ENCODE measurements at places on chromosomes 16 and 17.
A peak's percentile ranks its signal among the peaks of the same experiment; 100 is the strongest.

- no peak for DNase-seq
These were observed 82.7 kb upstream of the PLCG2 start for GRCh38 chr16:81696166-81696960.

- DNase-seq: no peak
These were observed 263.2 kb downstream of the KIF2B start for GRCh38 chr17:54085934-54086333.

DNA sequence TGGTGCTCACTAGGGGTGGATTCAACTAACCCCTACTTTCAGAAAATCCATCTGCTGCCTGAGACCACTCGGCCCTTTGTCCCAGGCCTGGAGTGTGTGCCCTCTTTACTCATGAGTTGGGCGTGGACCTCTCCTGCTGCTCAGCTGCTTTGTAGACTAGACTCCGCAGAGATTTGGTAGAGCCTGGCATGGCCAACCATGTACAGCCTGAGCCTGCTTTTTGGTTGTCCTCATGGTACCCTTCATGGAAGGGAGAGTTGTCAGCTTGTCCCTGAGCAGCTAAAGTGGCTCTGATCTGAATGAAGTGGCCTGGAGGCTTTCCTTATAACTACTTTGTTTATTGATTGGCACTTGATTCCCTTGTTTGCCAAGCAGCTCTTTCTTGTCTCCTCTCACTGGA lies 1.5 kb downstream of the EDC4 start:
- no peak for DNase-seq

DNA sequence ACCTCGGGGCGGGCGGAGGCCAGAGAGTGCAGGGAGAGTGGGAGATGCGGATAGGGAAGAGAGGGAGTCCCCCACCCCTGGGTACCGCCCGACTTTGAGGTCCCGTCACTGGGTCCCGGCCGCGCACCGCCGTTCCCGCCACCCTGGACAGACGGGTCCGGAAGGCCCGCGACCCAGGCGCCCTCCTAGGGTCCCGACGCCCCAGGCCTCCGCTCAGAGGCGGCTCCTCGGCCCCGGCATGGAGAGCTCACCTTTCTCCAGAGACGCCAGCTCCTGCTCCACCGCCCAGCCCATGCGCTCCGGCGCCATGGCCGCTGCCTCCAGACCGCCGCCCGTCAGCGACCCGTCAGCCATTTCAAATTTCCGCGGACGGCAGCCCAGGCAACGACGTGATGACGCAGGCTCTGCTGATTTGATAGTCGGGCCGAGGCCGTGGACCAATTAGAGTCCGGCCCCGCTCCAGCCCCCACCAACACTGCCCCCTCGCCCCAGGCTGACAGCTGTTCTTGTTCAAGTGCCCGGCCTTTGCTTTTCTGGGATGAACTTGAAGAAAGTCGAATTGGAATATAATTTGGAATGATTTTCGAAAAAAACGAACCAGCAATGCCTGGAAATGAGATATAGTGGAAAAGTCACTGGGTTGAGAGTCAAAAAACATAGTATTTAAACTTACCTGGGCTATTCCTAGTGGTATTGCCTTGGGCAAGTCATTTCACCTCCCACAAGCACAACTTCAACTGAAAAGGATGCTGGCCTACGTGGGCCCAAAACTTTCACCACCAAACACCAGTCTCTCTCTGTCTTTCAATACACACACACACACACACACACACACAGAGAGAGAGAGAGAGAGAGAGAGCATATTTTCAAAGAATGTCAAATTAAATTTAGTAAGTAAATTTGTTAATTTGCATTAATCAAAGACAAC lies at the start of gene SHCBP1:
TSS of gene SHCBP1 (minus strand) at position 374 of the 928 bp plus-strand sequence. CDS start at position 354, 20 bp downstream.
- peak; percentile 45 for DNase-seq

- no peak for DNase-seq
These were observed 20.7 kb downstream of the SLC47A1 start for GRCh38 chr17:19554393-19554792.

DNA sequence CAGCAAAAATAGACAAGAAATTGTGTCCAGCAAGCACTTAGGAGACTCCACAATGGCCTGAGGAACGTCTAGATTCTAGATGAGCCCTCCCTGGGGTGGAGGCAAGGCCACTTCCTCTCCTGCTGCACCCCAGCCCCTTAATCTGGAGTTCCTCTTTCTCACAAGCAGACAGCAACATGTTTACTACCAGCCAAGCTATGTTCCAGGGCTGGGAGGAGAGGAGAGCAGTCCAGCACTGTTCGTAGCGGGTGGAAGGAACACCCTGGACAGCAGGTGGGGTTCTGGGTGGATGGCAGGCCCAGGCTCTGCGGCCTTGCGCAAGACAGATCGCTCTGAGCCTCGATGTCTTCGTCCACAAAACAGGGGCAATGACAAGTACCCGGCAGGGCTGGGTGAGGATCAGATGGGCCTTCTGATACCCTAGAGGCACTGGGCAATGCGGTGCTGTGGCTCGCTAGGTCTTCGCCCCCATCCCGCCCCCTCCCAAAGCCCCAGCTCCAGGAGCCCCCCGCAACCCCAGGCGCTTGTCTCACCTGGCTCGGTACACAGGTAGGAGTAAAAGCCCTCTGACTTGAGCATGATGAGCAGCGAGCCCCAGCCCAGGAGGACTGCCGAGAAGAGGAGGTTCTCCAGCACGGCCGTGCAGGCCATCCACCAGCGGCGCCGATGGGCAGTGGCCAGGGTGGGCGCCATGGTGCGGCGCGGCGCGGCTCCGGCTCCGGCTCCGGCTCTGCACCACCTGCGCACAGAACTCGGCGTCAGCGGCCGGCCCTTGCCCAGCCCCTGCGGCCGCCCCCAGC lies 1.3 kb downstream of the SLC43A2 start:
- DNase-seq: no peak

DNA sequence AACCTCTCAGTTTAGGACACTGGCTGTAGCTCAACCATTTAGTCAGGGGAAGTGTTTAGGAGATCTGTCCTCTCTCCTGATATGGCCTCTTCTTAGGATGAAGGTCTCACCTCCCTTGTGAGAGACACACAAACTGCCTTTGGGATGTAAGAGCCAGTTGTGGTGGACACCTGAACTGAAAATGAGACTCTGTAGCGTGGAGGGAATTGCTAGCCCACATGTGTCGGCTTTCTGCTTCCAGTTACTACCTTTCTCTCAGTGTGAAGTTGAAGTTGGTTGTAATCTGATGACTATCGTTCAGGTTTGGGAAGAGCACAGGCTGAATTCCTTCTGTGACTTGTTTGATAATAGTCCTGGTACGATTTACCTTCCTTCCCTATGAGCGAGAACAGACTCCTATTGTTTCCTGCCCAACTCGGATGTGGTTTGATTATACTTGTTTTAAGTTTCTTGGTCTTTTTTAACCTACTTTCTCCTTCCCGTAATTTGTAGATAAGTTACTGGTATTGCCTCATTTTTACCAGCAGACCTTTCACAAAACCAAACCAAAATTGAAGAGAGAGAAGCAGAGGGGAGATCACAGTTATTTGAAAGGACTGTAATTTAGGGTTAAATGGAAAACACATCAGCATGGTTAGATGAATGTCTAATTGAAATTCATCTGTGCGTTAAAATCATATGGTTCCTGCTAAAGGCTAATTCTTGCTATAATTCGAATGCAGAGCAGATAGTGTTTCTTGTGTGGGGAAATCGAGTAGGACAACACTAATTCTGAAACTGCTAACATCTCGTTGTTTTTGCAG lies 43.2 kb downstream of the CLEC16A start:
- DNase-seq: no peak

DNA sequence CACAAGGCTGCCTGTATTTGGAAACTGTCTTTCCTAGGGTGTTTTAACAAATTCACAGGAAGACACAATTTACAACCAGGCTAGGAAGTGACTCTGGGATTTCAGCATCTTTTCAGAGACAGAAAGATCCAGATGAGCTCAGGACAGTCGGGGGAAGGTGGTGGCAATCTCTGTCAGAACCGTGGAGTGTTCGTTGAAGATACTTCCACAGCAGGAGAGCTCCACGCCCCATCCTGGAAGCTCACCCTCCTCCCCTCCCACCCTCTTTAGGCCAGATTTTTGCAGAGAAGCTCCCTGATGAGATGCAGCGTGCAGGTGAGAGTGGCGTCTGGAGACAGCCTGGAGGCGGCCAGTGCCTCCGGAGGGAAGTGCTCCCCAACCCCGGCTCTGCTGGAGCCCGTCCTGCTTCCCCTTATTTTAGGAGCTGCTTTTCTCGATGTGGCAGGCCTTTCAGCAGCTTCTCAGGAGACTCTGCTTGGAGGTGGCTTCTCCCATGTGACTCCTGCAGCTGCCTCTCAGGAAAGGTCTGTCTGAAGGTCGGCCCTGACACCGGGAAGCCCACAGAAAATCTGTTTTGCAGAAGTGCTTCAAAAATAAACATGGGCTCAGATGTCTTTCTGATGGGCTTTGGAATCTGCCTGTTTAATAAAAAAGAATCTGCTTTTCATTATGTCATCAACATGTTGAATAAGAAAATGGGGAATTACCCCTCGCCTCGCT lies 186.4 kb upstream of the CHMP6 start:
- no peak for DNase-seq

DNA sequence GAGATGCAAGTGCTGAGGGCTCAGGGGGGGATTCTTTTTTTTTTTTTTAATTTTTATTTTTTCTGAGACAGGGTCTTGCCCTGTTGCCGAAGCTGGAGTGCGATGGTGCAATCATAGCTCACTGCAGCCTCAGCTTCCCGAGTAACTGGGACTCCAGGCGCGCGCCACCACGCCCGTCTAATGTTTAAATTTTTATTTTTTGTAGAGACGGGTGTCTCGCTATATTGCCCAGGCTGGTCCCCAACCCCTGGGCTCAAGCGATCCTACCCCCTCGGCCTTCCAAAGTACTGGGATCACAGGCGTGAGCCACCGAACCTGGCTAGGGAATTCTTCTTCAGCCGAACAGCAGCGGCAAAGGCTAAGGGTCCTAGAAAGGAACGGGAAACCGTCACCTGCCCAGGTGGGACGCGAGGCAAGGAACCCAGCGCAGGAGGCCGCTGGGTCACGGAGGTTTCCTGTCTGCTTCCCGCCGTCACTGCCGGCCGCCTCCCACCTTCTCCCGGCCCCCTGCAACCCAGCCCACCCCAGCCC lies 13.3 kb upstream of the OR1F1 start:
- DNase-seq: no peak

GRCh38 chr16:25750488-25751216 lies 58.9 kb downstream of the HS3ST4 start:
- DNase-seq: no peak

DNA sequence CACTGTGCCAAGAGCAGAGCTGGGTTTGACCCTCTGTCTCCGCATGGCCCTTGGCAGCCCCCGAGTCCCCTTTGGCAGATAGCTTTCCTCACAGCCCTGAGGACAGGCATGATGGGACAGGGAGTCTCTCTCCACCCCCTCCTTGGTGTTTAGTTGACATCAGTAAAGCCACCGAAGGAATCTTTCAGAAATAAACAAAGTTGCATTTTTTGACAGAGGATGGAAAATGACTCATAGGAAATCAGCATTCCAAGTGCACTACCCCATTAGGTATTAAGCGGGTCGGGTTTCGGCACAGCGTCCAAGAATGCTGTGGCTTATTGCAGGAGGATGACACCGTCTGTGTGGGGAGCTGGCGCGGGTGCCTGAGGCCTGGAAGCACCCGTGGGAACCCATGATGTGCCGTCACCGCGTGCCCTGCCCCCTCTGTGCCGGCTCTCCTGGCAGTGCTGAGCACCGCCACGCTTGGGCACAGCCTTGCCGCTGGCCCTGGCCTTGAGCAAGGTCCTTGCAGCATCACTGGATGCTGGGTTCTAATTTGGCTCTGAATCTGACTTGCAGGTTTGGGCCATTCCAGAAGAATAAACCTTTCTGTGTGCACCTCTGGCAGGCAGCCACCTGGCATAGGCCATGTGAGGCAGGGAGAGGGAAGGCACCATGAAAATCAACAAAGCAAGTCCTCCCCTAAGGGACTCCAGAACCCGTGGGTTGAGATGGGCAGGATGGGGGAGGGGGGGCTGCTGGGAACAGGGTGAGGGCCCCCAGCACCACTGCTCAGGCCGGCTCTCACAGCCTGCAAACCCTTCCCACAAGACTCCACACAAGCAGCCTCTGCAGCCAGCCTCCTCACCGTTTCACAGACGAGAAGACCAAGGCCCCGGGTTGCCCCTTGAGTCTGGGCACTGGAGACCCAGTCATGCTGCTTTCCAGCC lies 50.5 kb upstream of the ZNF469 start:
- no peak for DNase-seq

DNA sequence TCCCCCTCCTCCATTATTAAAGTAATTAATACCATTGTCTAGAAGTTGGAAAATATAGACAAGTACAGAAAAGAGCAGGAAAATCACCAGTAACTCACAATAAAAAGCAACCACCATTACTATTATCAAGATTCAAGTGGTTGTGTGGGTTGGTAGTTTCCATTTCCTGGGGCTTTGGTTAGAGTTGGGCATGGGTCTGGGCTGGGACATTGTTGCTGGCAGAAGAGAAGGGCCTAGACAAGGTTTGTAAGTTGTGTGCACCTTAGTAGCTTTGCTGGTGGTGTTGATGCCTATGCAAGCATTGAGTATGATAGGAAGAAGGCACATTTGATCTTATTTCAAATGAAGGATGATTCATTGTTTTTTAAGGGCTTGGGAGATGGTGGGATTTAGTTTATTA lies 25.4 kb upstream of the NFATC3 start:
- DNase-seq: no peak

GRCh38 chr17:282912-283882 lies 69.4 kb downstream of the RPH3AL start:
- no peak for DNase-seq

- DNase-seq: no peak
These were observed 265.6 kb downstream of the CDH13 start for GRCh38 chr16:82892324-82892723.

DNA sequence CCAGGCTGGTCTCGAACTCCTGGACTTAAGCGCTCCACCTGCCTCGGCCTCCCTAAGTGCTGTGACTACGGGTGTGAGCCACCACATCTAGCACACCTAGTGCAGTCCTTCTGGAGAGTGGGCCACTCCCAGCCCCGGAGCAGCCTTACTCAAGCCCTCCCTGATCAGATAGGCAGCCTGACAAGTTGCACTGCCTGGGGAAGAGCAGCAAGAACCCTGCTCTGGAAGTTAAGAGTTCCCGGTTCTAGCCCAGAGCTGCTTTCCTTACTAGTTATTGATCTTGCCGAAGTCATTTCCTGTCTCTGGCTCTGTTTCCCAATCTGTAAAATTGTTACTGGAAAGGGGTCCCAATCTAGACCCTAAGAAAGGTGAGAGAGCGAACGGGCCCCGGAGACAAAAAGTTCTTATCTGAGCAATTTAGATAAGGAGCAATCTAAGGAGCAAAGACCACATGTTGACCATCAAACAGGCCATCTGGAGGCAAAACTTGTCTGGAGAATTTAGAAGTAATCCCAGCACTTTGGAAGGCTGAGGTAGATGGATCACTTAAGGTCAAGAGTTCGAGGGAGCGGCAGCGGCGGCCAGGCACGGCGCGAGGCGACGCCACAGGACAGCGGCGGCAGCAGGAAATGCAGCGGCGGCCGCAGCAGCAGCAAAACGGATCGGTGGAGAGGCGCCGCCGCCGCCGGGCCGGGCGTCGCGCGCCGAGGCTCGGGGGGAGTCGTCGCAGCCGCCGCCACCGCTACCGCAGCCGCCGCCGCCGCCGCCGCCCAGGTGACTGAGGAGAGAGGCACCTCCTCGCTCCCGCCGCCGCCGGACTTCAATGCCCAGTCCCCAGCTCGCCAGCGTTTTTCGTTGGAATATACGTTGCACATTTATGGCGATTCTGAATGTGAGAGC lies 4.3 kb upstream of the NAGLU start:
- DNase-seq: no peak

- DNase-seq: no peak
These were observed 5.8 kb upstream of the UNK start for GRCh38 chr17:75778861-75779249.

- no peak for DNase-seq
These were observed 2.1 kb upstream of the TOM1L1 start for GRCh38 chr17:54898576-54898975.

- no peak for DNase-seq
These were observed 18.8 kb upstream of the MYOCD start for GRCh38 chr17:12646761-12647422.

All from NCI-H1436 treated with DMSO at 0.1 percent for 48 hours (cell line).